Stimulated activated CD4-positive, alpha-beta T cell treated with anti-CD3 and anti-CD28 coated beads, Interleukin-1b, Interleukin-23, amount 100 ng/mL, for 1 hour (primary cell): ENCODE measurements at places on chromosomes 11 and 22.

DNA sequence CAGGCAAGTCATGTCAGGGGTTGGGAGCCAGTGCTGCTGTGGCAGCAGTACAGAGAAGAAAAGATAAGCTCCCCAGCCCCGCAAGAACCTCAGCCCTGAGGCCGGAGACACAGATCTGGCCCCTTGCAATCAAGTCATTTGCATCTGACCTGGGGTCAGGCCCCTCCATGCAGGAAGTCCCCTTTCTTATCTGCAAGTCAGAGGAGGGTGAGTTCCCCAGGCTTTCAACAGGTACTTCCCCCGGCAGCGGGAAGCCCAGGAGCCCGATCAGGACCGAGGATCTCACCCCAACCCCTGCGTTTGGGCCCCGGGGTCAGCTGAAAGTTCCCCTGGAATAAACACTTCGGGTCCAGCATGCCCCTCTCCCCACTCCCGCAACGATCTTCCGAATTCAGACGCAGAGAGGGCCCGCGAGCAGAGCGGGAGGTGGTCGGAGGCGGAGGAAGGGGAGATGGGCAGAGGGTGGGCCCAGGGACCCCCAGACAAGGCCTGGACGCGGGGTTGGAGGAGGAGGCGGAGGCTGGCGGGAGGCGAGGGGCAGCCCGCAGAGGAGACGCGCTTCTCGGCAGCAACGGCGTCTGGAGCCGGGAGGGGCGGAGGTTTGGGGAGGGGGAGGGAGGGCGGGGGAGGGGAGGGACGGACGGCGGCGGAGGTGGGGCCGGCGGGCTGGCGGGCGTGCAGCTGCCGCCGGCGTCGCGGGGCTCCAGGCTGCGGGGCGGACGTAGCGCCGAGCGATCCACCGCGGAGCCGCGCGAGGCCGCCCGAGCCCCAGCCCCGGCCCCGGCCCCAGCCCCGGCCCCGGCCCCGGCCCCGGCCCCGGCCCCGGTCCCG is at the start of gene TSPAN18:
Gene TSPAN18 (plus strand): TSS at position 680 of the 831 bp plus-strand sequence. CDS start 179,455 bp downstream, outside the sequence.
- DNase-seq, result peak; percentile 2

DNA sequence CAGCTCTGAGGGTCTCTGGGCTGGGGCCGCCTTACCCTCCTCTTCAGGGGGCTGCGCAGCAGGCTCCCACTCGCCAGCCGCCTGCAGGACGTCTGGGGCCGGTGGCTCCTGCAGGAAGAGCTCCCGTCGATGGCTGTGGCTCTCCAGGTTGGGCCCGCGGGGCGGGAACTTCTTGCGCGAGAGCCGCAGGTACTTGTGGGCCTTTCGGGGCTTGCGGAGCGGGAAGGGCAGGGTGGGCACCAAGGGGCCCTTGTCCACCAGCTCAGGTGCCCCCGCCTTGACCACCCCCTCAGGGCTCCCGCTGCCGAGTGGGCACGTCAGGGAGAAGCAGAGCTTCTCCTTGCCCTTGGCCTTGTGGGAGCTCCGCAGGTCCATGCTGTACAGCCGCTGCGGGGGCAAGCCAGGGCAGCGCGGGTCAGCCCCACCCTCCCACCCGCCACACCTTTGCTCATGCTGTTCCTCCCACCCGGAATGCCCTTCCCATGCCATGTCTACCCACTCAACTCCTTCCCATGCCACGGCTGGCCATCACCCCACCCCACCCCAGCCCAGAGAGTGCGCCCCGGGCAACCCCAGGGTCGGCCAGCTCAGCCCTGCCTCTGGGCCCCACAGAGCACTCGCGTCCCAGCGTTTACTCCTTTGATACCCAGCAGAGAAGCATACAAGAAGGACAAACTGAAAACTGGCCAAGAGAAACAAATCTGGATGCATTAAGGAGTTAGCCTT is 18.0 kb downstream of the CBX7 start:
- no peak for DNase-seq

DNA sequence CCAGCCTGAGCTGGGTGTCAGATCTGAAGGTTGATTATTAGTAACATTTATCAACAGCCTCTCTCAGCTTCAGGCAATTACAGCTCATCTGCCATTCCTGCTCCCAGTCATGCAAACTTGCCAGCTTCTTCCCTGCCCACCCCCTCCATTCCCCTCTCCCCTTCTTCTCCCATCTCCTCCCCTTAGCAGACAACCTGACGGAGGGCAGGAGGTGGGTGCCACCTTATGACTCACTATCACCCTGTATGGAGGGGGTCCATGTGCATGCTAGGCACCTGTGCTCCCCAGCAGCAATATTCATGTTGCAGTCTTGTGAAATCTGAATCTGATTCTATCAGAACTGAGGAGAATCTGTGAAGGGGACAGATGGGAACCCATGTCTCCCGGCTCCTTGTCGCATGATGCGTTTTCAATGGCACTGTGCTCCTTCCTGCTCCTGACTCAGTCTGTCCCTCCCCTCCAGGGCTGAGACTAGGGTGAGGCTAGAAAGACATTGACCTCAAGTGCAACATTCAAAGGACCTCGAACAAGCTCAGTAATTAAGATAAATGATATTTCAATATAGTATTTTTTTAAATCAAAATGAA is 46.3 kb upstream of the TUB start:
- no peak for DNase-seq

DNA sequence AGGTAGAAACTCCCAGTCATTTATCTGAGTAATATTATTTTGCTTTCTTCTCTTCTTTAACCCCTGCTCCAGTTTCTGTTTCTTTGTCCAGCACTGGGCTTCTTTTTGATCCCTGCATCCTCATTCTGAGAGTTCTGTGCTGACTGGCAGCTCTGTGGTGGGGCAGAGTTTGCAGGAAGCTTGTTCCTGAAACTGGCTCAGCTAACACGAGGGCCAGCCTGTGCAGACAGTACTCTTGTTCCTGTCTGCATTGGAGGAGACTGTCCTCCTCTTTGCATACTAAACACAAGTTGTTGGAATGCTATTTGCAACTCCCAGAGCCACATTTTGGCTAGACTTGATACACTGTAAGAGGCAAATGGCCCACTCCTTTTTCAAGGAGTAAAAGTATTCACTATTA is 93.1 kb upstream of the HORMAD2 start:
- DNase-seq, result no peak

- DNase-seq, result no peak
These were observed 9.4 kb downstream of the DPP3 start for GRCh38 chr11:66489636-66490035.

- DNase-seq, result no peak
These were observed 112.8 kb downstream of the ABTB2 start for GRCh38 chr11:34245041-34245440.

DNA sequence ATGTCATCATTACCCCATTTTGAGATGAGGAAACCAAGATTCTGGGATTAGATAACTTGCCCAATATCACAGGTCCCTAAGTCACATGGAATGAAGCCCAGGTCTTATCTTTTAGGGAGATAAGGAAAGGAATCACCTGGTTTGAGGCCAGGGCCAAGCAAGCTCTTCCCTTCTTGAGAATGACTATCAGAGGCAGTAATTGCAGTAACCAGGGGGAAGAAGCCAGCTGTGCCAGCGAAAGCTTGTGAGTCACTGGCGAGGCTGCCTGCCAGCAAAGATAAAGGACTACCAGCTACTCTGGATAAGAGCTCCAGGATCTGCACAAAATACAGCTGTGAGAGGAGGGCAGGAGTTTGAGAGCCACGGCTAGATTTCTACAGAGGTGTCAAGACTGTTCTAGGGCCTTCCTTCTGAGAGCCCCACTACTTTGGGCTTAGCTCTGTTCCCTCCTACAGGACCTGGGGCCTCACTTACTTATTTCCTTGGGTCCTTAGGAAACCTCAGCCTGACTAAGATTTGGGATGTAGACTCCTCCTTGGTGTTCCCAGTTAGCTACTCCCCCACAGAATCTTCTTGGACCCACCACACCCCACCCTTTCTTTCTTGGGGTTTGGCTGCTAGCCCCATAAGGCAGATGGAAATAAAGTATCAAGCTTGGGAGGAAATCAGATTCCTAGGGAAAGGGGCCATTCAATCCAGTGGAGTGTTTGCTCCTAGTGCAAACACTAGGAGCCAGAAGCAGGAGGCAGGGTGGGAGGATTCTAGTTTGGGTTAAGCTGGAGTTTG is 9.7 kb upstream of the CCKBR start:
- no peak for DNase-seq

GRCh38 chr11:31480930-31481329 is 28.5 kb downstream of the IMMP1L start:
- DNase-seq, result no peak

GRCh38 chr22:40748388-40749355 is 69.4 kb downstream of the MCHR1 start:
- DNase-seq, result no peak

DNA sequence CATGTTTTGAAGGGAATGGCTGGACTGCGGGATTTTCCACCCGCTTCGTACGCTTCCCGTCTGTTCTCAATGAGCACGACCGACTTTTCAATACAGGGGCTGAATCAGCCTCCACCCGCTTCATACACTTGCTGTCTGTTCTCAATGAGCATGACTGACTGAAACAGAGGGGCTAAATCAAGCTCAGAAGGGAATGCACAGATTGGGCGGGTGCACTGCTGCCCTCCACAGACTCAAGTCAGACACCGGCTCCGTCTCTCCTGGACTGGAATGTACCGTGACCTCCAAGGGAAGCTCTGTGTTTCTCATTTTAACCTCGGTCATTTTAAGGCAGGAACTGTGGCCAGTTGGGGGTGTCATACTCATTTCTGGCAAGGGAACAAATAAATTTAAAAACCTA is 48.5 kb downstream of the BRD1 start:
- DNase-seq, result no peak

GRCh38 chr11:12573707-12574485 is 100.3 kb upstream of the TEAD1 start:
- no peak for DNase-seq

GRCh38 chr11:17519061-17519885 is 24.9 kb downstream of the USH1C start:
- DNase-seq, result no peak

DNA sequence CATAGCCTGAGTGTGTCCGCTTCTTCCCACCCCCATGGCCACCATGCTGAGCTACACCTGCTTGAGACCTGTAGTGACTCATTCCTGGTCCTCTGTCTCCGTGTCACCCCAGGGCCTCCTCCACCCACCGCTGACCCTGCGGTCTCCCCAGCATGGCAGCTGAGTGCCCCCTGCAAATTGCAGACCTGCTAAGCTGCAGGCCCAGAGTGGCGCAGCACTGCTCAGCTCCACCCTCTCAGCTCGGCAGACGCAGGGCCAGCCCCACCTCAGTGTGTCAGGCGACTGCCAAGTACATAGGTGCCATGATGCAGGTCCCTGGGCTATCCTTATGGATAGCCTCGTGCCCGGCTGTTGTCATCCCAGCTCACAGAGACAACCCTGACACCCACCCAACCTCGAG is 13.1 kb downstream of the MS4A15 start:
- DNase-seq, result no peak

DNA sequence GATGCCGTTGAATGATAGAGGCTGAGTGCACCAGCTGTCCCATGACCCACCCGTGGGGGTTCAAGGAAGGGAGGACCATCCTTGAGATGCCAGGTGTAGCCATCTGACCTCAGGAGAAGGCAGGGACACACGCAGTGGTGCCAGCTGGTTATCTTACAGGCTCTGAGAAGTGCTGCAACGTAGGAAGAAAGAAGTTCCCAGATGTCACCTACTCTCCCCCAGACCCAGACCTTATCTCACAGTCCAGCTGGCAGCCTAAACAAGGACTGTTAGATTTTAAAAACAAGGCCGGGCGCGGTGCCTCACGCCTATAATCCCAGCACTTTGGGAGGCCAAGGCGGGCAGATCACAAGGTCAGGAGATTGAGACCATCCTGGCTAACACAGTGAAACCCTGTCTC is 1307.6 kb downstream of the TBC1D22A start:
- no peak for DNase-seq

DNA sequence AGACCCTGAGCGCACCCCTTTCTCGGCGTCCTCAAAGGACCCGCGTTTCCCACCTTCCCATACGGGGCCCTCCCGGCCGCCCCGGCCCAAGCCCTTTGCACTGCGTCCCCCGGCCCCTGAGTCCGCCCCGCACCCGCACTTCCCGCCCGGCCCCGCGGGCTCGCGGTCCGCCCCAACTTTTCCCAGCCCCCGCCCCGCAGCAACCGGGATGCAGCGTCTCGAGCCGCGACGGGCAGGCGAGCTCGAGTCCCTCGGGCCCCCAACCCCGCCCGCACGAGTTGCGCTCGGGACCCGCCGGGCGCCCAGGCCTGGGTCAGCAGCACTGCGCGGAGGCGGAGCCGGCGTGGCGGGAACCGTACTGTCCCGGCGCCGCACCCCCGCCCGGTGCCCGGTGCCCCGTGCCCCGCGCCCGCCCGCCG is 371 bp downstream of the SMCO4 start:
- DNase-seq, result no peak

GRCh38 chr11:102485095-102485722 is 32.6 kb upstream of the TMEM123 start:
- DNase-seq, result no peak

- DNase-seq, result no peak
These were observed 46.6 kb downstream of the ST14 start for GRCh38 chr11:130206141-130206540.

GRCh38 chr11:96259134-96259830 is 83.7 kb downstream of the MAML2 start:
- DNase-seq, result no peak

- no peak for DNase-seq
These were observed 81.4 kb downstream of the BBOX1 start for GRCh38 chr11:27122001-27122400.

- DNase-seq, result no peak
These were observed 15.7 kb downstream of the GRIK4 start for GRCh38 chr11:120527111-120527761.

GRCh38 chr11:70319396-70320076 is 49.0 kb downstream of the PPFIA1 start:
- no peak for DNase-seq

- DNase-seq, result no peak
These were observed 197.8 kb downstream of the ETS1 start for GRCh38 chr11:128389461-128389976.

DNA sequence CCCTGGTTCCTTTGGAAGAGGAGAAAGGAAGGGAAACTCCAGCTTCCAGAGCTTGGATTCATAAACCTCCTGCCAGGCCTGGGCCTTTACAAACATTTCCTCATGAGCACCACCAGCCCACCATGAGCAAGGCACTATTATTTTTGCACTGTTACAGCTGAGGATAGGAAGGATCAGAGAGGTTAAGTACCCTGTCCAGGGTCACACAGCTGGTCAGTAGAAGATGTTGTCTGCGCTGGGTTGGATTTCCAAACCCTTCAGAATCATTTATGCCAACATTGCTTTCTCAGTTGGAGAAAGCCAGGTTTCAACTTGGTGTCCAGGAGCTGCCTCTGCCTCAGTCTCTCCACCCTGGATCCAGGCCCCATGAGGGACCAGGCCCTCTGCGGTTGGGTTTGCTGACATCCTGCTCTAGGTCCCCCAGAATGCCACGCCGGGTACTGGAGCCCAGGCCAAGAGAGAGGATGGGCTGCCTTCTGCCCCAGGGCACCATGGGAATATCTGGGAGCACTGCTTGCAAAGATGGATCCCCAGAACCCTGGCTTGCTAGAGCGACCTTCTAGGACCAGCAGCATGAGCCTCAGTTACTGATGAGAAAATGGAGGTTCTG is 29.7 kb upstream of the SHISAL1 start:
- no peak for DNase-seq
